ENCODE measurements at places on chromosomes 4 and X.

- DNase-seq = no peak
Observed at GRCh38 chr4:166972071-166972470, 262.2 kb downstream of the SPOCK3 start.

DNA sequence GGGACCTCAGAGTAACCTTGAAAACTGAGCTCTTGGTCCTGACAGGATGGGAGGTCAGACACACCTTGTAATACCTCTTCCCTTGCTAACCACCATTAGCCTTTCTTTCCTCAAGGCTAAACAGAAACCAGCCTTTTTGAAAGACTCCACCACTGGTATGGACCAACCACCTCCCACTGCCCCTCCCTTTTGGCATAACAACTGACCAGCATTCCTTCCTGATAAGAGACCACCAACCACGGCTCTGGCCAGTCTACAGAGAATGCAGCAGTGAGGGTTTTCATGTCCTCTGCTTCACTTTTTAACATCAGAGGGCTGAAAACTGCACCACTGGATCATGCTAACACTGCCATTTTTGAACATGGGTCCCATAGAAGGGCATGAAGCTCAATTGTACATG, 100.2 kb upstream of the MID1IP1 start:
- DNase-seq = no peak

- DNase-seq = no peak
Observed at GRCh38 chr4:118994030-118994429, 105.4 kb downstream of the SYNPO2 start.

DNA sequence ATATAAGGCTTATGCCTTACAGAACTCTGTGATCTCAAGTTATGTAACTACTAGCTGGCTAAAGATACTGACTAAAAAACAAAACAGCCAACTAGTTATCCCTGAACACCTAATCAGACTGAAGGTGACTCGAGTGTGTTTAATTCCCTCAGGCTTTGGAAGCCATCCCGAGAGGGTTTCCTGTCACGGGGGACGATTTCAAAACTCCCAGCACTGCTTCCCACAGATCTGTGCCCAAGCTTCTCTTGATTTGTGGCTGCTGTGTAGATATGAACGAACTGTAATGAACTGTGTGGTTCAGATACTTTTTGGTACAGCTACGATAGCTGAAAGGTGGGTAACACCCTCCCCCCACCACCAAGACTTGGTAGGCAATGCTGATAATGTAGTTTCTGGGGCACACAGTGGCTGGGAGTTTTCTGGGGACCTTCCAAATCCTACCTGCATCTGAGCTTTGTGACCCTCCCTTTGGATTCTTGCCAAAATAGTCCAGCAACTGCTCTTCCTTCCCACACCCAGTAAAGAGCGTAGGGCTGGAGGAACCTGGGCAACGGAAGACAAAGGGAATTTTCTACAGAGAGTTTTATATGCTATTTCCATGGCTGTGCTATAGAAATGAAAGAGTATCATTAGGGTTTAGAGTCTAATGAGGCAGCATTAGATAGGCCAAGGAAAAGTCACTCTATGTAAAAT, 148.8 kb downstream of the MGST2 start:
- no peak for DNase-seq

- no peak for DNase-seq
Observed at GRCh38 chr4:65983061-65983460, 312.8 kb upstream of the EPHA5 start.

DNA sequence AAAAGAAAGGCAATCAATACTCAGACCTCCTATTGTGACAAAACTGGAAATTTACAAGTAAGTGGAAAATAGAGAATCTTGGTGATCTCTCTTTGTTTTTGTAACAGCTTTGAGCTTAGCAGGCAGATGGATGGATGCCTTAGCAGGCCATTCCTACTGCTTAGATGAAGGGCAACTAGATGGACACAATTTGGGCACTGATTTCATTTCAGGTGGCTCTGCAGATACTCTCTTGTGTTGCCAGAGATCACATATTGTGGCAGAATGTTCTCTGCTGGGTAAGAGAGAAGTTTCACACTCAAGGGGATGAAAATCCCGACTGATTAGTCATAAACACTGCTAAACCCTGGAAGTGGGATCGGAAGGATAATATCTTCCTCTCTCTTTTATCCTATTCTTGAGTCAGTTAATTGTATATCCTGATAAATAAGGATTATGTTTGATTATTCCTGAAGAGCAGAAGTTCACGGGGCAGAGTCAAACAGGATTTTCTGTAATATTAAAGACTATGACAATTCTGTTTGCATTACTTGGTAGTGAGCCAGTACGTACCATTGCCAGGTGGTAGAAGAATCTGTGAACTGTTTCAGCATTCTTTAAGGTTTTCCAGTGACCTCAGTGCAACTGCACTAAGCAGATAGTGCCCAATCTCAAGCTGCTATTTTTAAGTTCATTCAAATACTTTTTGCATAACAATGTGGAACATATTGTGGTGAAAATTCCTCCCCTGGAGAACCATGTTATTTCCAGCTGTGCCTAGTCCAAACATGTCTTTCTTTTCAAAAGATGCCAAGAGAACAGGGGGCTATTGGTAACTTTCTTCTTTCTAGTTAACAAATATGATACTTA, 974.3 kb downstream of the FSTL5 start:
- DNase-seq = no peak

GRCh38 chr4:170675568-170676262, 586.0 kb upstream of the AADAT start:
- DNase-seq = peak; percentile 57

GRCh38 chrX:9605484-9605883, 140.6 kb downstream of the TBL1X start:
- DNase-seq = no peak

- DNase-seq = no peak
Observed at GRCh38 chr4:6043843-6044242, 25.6 kb upstream of the C4orf50 start.

DNA sequence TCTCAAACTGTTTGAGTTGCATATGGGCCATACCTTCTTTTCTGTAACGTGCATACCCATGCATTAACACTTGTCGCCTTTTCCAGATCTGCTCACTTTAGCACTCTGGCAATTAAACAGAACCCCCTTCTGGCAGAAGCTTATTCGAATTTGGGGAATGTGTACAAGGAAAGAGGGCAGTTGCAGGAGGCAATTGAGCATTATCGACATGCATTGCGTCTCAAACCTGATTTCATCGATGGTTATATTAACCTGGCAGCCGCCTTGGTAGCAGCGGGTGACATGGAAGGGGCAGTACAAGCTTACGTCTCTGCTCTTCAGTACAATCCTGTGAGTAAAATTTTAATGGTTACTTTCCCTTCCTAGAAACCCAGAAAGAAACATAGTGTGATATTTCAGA, 4.8 kb downstream of the OGT start:
- no peak for DNase-seq

GRCh38 chrX:115894087-115894486, 276.5 kb upstream of the AGTR2 start:
- DNase-seq = no peak

DNA sequence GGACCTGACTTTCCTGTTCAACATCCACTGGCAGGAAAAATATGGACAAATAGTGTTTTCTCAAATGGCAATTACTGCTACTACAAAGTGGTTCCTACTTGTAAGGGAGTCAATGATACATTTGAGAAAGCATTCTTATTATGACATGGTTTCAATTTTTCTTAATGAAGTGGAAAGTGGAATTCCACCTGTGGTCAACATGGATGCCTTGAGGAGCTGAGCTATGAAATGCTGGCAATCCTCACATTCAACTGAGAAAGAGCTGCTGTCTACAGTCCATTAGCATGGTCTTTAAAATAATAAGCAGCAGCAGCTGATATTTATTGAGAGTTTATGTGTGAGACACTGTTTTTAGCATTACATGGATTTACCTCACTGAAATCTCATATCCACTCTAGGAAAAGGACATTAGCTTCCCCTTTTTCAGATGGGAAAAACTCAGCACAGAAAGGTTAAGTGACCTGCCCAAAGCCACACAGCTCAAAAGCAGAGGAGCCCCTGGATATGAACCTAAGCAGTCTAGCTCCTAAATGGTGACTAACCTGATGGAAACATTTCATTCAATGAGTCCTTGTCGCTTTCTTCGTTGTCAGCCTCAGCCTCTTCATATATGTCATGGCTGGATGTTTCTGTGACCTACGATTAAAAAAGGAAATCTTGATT, 29.2 kb downstream of the MAP7D3 start:
- no peak for DNase-seq

- DNase-seq = no peak
Observed at GRCh38 chr4:176963121-176963520, 170.4 kb upstream of the VEGFC start.

DNA sequence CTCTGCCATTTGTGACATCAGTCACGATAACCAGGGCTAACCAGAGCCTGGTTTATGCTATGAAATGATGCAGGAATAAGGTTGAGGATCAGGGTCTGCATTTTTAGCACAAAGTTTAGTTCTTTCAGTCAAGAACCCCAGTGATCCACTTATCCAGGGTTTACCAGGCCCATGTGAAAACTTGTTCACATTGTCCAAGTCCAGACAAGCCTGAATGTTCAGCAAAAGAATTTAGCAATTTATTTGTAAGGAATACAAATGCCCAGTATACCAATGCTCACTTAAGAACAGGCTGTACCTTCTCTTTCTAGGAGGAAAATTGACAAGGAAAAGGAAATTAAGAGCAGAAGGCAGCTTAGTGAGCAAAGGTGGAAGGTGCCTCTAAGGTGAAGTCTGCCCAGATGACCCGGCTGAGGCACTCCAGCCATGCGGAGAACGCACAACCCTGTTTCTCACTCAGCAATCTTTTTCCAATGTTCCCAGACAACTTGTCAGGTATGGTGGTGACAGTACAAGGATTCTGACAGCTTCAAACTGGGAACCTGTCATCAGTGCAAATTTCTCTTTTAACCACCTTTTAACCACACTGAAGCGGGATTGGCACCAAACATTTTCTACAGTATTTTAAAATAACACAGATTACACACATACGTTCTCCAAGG, 54.0 kb downstream of the TBC1D9 start:
- no peak for DNase-seq

DNA sequence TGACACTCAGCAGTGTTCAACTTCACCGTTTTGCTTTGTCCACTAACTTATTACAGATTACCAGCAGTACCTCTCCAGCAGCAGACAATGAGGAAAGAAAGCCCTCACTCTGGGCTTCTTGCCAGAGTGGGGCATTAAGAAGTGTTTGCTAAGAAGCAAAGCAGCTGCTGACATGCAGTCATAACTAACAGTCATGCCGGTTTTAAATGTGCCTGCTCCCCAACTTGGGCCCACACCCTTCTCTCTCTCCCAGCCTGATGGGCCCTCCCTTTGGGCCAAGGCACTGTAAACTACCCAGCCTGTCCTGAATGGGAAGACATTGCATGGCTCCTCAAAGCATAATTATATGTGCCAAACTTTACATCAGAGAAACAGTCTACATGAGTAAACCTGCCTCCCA, 54.6 kb upstream of the HHIP start:
- peak; percentile 23 for DNase-seq

- no peak for DNase-seq
Observed at GRCh38 chr4:70706044-70706461, 15.7 kb upstream of the RUFY3 start.

DNA sequence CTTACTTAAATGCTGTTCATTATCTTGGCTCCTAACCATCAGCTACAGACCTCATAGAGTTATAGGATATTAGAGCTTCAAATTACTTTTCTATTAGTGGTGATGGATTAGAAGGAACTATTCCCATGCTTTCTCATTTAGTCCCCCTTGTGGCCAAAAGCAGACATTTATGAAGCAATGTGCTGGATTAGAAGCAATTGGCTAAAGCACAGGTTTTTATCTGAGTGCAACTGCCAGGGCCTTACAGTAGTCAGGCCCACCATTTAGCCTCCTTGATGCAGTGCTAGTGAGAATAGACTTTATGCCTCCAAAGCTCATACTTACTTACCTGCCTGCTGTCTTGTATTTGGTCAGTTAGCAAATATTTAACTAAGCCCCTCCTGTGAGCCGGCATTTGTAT, 93.0 kb downstream of the TSPAN7 start:
- DNase-seq = no peak

GRCh38 chrX:25068340-25068739, 52.6 kb upstream of the ARX start:
- DNase-seq = no peak

- DNase-seq = no peak
Observed at GRCh38 chr4:73459048-73459421, 22.5 kb upstream of the AFM start.

DNA sequence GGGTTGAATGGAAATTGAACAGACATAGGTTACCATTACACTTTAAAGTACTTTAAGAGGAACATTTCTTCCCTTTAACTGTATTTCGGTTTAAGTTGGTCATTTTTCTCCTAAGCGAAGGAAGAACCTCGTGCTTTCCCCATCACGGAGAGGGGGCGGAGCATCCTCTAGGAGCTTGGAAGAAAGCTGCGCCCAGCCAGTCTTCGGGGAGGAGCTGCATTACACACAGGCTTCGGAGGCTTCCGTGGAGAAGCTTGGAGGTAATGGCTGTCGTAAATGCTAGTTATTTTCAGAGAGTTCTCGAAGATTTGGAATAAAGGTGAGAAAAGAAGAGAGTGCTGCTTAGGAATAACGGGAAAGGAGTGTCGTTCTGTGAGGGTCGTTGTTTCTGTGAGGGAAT, at the start of gene PWWP3B:
Gene PWWP3B (plus strand): TSS at position 199 of the 400 bp plus-strand sequence. CDS start 37,128 bp downstream, outside the sequence.
- no peak for DNase-seq

- no peak for DNase-seq
Observed at GRCh38 chr4:147693218-147693617, 9.3 kb upstream of the PRMT9 start.

DNA sequence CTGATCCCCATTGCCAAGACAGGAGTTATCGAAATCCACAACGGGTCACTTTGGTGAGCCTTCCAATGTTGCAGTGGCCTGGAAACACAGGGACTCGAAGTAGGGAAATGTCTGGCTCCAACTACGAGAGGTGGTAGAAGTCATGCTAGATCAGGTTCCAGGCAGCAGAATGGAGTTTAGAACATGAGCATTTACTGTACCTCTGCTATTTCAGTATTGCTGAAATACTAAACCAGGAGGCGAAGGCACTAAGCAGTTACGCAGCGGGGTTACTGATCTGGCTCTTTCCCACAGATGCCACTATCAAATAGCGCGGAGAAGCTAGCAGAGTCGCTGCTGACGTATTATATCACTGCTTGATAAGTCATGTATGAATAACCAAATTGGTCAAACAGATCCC, 56.3 kb downstream of the PTCHD1 start:
- DNase-seq = no peak

- peak; percentile 88 for DNase-seq
Observed at GRCh38 chr4:4333265-4333706, 43.2 kb downstream of the ZBTB49 start.

DNA sequence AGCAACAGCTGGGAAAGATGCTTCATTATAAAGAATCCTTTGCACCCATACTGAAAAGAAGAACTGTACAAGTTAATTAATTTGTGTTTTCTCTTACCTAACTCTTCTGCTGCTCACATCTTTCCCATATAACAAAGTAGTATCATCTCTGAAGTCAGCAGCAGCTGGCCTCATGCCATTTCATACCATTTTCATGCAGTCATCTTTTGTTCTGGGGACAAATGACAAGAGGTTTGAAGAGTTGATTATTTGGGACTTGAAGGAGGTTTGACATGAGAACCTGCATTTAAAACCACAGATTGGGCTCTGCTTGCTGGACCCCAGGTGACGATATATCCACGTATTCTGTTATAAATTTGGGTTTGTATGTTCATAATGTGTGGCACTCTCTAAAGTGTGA, 430.3 kb downstream of the SPRY1 start:
- DNase-seq = peak; percentile 23
